RWPE1 (cell line): ENCODE measurements at places on chromosomes 5 and 9.

- DNase-seq = no peak
These were observed 194.7 kb downstream of the GLIS3 start for GRCh38 chr9:4105183-4105582.

DNA sequence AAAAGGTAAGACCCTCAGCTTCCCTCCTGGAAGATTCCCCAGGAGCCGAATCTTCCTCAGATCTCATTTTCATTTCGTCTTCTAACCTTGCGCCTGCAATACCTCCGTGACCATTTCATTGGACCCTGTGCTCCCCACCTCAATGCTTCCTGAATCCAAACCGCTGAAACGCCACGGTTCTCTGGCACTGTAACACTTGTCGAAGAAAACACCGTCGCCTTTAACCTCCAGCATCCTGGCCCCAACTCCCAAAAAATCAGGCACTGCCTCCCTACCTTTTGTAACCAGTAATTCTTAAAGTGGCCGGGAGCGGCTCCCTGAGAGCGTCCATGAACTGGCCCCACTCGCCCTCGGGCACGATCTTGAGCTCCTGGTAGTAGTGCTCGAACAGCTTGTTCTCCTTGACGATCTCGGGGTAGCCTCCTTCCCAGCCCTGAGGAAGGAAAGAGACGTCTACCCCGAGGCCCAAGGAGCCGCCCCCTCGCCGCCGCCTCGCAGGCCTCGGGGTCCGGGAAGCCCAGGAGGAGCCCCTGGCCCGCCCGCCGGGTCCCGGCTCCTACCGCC is 438 bp downstream of the NSUN2 start:
- peak; percentile 36 for DNase-seq

DNA sequence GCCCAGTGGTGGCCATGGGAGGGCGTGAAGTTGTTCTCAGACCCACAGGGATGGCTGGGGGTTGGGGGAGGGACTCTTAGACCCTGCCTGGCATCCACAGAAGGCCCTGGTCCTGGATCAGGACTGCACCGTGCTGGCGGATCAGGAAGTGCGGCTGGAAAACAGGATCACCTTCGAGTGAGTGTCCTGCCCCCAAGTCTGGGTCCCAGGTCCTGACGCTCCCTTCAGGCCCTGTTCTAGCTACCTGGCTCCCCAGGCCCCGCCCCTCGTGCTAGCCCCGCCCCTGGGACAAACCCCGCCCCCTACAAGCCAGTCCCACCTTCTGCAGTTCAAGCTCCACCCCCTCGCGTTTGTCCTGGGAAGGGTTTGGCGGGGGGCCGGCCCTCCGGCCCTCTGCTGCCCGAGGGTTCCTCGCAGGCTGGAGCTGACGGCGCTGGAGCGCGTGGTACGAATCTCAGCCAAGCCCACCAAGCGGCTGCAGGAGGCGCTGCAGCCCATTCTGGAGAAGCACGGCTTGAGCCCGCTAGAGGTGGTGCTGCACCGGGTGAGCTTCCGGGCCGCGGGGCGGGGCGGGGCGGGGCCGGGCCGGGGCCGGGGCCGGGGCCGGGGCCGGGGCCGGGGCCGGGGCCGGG is 12.9 kb downstream of the RGS14 start:
- peak; percentile 96 for DNase-seq

- DNase-seq = no peak
These were observed 480.0 kb upstream of the C9orf72 start for GRCh38 chr9:28053096-28053777.

DNA sequence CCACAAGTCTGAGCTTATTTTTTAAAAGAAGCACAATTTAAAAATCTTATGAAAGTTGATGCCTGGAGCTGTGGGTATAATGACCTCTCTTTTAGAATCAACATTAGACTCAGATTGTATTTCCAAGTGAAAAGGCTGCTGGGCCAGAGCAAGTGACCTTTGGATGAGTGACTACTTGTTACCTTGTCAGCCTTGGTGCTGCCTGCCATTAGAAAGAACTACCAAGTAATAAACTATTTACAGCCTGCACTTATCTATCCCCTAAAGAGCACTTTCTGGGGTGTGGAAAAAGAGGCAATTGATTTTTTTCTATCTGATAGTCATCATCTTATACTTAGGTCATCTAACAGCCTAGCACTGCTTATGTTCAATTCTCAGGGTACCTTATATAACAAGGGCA is 134.9 kb upstream of the FBXL17 start:
- no peak for DNase-seq

GRCh38 chr9:92141144-92142129 is 26.2 kb upstream of the SPTLC1 start:
- peak; percentile 44 for DNase-seq

DNA sequence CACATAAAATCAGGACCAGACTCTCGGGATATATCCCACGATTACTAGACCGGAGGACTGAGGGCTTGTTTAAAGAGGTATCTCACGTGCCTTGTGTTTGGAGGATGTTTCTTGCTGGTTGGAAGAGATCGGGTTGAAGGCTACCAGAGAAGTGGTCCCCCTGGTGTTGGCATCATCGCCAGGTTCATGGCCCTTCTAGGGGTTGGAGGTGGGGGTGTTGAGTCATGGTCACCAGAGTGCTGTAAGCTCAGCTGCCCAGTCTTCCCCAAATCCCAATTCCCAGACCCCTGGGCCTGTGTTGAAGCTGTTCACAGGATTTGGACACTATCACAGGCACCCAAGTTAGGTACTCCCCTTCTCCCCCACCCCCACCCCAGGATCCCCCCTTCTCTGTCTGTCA is 29.1 kb upstream of the PRDM12 start:
- no peak for DNase-seq

DNA sequence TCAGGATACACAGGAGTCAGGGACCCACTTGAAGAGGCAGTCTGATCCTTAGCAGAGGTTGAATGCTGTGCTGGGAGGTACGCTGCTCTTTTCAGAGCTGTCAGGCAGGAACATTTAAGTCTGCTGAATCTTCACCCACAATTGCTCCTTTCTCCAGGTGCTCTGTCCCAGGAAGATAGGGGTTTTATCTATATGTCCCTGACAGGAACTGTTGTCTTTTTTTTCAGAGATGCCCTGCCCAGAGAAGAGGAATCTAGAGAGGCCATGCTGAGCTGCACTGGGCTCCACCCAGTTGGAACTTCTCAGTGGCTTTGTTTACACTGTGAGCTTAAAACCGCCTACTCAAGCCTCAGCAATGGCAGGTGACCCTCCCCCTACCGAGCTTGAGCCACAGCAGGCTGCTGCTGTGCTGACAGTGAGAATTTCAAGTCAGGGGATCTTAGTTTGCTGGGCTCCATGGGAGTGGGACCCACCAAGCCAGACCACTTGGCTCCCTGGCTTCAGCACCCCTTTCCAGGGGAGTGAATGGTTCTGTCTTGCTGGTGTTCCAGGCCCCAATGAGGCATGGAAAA is 169.0 kb downstream of the FBXL17 start:
- DNase-seq = no peak

DNA sequence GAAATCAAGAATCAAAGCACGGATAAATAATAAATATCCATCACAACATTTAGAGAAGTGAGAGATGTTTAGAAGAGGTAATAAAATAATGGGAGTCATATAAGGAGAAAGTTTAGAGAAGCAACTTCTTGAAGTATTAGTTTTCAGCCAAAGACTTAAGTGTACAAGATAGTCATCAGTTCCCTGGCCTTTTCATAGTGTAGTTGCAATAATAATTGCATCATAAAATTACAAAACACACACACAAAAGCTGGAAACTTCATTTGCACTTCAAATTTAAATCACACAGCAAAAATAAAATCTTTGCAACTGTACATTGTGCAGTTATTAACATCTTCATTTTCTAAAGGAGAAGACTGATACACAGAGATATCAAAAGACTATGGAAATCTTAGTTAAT is 319.1 kb upstream of the RGMB start:
- DNase-seq = no peak

DNA sequence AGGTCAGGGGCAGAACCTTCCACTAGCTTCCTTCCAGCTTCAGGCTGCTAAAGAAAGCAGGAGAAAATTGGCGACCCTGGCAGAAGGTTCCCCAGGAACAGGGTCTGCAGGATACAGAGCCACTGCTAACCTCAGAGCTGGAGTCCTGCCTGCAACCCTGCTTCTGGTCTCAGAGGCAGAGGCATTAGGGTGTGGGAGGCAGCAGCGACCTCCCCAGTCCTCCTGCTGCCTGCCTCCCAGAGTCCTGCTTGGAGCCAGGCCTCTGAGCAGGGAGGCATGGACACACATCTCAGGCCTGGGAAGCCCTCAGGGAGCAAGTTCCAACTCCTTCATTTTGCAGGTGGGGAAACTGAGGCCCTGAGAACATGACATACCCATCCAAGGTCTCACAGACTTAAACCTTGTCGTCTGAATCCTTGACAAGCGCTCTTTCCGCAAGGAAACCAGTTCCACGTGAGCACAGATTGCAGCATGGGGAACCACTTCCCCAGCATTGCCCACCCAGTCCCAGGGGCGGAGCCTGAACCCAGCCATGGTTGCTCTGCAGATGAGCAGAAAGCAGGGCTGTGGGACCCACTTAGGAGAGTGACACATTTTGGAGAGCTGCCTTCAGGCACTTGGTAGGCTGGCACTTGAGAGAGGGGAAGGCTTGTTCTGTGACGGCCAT is 28.2 kb upstream of the HAND1 start:
- DNase-seq = no peak

DNA sequence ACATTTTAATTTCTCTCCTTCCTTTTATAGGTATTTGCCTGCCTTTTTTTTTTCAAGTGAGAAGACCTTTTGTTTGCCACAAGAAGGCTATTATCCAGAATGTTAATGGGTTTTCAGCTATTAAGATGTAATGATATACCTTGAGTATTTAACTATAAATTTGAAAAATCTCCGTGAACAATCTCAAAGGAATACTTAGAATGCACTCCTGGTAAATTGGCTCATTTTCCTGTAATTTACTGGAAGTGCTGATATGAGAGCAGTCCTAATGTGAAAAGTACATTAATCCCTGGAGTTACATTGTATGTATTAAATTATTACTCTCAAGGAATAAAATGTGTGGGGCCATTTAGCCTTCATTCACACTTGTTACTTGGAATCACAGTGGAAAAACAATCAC is 32.4 kb downstream of the AOPEP start:
- no peak for DNase-seq

DNA sequence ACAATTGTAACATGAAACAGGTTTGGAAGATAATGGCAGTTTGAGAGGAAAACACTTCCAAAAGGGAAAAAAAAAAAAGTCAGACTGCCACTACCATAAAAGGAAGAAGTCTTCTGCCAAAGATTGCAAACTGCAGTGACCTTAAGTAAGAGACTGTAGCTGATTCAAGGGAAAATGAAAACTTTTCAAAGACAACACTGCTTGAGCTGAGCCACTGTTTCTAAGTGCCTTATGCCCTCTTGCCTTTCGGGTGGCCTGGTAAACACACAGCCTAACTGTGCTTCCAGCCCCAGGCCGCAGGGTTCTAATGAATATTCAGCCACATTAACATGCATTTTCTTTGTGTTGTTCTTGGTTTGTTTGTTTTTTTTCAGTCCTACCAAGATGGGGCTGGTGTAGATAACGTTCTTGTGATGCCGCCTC is 354.6 kb downstream of the BNC2 start:
- DNase-seq = no peak

DNA sequence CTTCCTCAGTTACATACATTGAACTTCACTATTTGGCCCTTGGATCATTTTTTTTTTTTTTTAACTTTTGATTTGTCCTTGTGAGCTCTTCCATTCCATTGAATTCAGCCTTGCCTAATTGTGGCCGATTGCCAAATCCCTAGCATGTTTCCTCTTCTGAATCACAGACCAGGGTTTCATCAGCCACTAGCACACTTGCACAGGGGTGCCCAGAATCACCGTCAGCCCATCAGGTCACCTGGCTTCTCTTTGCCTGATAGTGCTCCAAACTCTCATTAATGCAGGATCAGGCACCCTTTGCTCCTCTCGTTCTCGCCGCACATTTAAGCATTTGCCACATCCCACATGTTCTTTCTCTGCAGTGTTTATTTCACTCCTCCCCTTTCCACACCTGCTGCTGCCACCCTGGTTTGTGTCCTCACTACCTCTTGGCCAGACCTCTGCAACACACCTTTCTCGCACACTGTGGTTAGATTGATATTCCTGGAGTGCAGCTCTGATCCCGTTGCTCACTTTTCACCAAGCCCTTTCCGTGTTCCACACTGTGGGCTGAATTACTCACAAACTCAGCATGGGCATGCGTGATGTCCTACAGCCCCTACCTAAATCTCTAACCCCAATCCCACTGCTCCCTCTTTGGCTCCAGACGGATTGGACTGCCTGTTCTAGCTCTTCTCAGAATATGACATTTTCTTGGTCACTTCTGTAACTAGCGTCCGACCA is 9.8 kb downstream of the PIK3R1 start:
- DNase-seq = peak; percentile 84

- DNase-seq = no peak
These were observed 27.2 kb downstream of the NEK6 start for GRCh38 chr9:124284940-124285441.

GRCh38 chr9:105188746-105189145 is 55.7 kb upstream of the SLC44A1 start:
- DNase-seq = no peak

DNA sequence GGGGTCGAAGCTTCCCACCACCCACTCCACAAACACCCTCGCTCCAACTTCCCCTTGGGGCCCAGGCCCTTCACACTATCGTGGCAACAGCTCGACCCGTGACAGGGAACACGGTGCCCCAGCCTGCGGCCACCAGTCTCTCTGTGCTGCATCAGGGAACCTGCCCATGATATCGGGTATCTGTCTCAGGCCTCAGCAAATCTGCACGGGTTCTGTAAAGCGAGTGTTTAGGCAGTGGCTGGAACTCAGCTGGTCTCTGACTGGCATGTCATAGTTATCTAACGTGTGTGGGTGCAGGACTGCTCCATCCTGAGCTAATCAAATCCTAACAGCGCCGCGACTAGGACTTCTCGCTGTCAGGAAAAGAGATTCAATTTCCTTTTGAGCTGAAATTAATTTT is 42.9 kb downstream of the DBH start:
- no peak for DNase-seq

GRCh38 chr5:142109331-142110045 is 909 bp downstream of the NDFIP1 start:
- DNase-seq = peak; percentile 38

- DNase-seq = no peak
These were observed 44.5 kb downstream of the SPOCK1 start for GRCh38 chr5:137454671-137455070.

GRCh38 chr5:72498284-72498683 is 8.9 kb downstream of the ZNF366 start:
- no peak for DNase-seq

- no peak for DNase-seq
These were observed 204.5 kb downstream of the SREK1 start for GRCh38 chr5:66348387-66349125.

DNA sequence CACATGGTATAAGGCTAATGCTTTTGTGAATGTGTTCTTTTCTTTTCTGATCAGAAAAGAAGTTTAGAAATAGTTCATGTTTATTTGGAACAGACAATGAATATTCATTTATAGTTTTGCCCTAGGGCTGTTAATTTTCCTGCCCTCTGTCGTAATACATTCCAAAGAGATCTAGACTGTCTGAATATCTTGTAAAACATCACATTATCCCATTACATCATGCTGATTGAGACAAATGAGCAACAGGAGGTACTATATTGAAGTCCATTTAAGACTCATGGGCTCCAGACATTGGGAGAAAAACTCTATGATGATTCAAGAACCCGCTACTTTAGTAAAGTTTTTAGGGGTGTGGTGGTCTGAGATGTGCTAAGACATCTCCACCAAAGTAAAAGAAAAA is 121.2 kb upstream of the MAP1B start:
- no peak for DNase-seq
